ENCODE measurements at places on chromosomes 12 and 14.

DNA sequence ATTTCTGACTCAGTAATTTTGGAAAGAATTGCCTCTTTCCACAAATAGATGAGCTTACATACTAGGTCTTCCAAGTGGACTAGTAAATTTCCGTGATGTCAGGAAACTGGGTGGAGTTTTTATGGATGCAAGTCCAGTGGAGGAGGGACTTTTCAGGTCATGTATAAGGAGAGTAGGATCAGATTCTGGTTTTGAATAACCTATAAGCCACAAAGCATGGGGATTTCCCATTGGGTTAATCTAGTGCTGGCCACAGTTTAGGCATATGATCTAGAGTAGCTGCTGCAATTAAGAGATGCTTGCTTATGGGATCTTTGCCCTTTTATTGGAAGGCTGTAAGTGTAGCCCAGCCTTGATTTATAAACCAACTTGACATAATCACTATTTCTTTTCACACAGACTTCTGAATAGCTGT lies 33.8 kb downstream of the STK38L start:
- DNase-seq, result no peak

DNA sequence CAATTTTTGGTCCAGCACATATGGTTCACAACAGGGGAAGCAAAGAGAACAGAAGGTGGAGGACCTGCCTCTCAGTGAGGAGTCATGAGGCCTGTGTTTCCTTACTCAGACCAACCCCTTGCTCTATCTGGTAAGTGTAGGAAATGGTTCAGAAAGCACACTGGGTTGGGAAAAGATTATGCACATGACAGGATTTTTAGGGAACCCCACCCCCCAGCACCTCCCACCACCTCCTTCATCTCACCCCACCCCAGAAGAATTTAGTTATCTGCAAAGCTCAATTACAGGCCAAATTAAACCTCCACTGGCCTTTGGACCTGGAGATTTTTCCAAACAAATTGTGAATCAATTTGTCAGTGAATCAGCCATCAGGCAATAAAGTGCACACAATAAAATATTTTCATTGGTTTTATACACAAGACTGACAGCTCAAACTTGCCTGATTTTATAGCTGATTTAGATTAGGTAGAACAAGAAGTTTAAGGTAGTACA lies 132.8 kb downstream of the DACT1 start:
- DNase-seq, result no peak

DNA sequence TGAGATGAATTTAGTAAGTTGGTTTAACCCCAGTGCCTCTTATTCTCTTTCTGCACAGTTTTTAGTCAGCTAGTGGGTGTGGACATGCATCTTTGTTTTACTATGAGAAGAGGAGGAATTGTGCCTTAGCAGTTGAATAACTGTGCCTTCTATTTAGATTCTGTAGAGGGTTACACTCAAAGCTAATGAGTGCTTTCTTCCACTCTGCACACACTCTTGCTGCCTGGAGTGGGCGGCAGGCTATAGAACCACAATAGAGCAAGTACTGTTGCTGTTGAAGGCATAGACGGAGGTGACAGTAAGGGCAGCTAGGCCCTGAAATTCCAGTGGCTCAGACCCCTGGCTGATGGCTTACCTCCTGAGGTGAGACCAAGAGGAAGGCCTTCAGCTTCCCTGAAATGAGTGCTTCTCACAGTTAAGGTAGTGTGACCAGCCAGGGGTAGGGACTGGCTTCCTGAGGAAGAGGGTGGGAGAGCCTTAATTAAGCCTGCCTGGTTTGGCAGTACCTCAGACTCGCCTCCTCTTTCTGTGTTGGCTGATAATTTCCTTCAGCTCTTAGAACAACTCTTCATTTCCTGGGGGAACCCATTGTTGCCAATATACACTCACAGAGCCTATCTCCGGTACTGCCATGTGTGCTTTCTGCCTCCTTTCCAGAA lies 24.7 kb downstream of the SUSD6 start:
- DNase-seq, result no peak

DNA sequence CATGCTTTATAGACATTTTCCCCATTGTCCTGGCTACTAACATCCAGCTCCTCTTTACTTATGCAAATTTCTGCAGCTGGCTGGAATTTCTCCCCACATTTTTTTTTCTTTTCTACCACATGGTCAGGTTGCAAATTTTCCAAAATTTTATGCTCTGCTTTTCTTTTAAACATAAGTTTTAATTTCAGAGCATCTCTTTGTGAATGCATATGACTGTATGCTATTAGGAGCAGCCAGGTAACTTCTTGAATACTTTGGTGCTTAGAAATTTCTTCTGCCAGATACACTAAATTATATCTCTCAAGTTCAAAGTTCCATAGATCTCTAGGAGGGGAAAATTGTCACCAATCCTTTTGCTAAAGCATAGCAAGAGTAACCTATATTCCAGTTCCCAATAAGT lies 365.9 kb downstream of the LRFN5 start:
- DNase-seq, result no peak

DNA sequence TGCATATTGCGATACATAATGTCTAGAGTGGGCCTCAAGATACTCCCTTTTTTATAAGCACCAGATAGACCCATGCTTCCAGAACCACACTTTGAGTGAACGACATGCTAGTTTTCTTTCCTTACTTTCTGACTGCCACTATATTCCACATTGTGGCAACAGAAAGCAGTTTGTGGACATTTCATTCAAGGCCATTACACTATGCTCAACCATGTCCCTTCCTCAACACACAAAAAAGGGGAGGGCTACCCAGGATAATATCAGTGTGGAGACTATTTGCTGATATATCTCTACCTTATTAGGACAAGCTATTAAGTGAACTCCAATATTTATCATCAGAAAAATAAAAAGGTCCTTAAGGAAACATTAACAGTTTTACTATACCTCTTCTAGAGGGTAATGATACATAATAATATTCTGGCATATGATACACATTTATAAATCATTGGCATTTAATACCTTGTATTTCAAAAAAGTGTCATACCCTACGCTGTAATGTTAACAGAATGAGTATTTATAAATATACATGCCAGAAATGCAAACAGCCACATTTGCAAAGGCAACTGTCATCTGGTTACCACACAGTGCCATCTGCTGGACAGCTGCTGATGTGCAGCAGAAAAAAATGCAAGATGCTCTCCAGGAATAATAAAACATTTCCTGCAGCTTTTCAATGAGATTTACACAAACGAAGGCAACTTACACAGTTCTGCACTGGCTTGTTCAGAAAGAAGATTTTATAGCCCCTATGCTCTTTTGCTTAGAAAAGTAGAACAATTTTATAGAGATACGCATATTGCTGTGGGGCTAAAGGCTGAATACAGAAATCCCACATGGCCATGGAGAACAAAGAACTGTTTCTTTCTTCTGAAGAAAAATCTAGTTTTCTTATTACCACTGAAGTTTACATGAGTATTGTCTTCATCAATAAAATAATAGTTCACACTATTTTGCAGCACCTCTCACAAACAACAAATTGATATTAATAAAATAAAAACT lies 182.2 kb upstream of the GRIP1 start:
- DNase-seq, result peak; percentile 46

GRCh38 chr14:34184126-34184525 lies 233.3 kb upstream of the EGLN3 start:
- DNase-seq, result no peak

GRCh38 chr12:117231750-117232149 lies 41.5 kb upstream of the FBXO21 start:
- no peak for DNase-seq

DNA sequence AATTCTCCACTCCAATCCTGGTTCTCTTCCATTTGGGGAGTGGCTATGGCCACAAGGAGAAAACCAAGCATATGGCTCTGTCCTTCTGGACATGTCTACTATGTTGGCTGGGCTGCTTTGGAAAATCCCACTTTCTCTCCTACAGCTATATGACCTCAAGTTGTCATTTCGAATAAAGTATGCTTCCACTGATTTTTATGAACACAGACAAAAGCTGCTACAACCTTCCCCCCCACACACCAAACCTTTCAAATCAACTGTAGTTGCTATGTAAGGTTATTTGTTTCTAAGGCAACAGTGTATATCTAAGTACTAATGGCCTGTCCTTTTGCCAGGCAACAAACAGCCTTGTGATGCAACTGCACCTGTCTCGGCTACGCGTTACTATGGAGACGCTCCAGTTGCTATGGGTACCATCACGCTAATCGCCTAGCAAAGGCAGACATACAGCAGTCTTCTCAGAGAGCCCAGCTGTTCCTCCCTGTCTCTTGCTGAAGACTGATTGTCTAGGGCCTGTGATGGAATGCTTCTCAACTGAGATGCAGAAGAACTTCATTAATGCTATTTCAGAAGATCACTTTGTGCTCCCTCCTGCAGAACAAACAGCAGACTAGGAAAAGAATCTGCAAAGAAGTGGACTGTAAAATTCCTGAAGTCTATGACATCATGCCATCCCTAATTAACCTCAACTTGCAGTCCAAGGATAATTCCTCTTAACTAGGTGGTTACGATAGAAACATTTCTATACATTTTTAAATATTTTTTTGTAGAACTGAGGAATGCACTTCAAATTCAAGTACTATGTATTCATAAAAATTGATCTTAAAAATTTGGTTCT lies 67.6 kb downstream of the FOXN3 start:
- no peak for DNase-seq

DNA sequence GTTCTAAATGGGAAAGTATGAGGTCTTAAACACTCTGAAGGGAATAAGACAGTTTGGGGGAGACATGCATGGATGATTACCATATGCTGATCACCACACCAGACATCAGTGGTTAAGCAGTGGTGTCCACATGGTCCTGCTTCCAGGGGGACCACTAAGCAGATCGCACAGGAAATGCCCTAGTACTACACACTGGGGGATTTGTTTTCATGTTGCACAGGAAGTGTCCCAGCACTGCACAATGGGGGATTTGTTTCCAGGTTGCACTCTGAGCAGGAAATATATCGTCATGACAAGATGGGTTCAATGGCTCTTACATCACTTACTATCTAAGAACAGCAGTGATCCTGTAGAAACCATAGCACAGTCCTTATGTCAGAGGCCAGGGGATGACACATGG lies 245.5 kb downstream of the BCL11B start:
- no peak for DNase-seq

- DNase-seq, result no peak
Observed at GRCh38 chr12:57459750-57460467, at the start of gene GLI1. Gene GLI1, plus strand, starts transcription at chr12:57459785. Its CDS starts 3,907 bp downstream, at chr12:57463692.

DNA sequence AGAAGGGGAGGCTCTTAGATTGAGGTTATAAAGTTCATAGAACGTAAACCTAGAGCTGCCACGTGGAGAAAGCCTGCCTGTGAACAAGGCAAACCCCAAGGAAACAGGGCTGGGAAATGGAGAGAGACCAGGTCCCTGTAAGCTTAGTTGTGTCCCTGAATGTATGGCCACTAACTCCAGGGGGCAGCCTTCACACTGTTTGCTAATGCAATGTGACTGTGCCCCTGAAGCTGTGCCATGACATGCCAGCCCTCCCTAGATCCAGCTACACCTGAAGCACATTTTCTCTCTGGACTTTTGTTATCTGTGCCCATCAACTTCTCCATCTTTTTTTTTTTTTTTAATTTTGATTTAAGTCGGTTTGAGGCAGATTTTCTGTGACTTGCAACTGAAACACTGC lies 60.6 kb upstream of the TMCC3 start:
- DNase-seq, result no peak

- DNase-seq, result no peak
Observed at GRCh38 chr14:74627076-74627475, 15.0 kb upstream of the LTBP2 start.

DNA sequence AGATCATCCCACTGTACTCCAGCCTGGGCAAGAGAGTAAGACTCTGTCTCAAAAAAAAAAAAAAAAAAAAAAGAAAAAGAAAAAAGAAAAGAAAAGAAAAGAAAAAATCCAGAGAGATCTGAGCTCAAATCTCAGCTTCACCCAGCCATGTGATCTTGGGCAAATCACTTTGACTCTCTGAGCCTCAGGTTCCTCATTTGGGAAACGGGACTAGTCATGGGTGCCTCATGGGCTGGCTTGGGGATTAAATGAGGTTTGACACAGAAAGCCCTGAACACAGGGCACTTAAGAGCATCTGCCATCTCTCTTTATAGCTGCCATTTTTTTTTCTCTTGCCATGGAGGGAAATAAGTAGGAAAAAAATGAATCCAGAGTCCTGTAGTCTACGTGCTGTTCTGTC lies 86.2 kb upstream of the MYL2 start:
- DNase-seq, result no peak

GRCh38 chr12:12528361-12529270 lies 34.0 kb downstream of the DUSP16 start:
- DNase-seq, result no peak

DNA sequence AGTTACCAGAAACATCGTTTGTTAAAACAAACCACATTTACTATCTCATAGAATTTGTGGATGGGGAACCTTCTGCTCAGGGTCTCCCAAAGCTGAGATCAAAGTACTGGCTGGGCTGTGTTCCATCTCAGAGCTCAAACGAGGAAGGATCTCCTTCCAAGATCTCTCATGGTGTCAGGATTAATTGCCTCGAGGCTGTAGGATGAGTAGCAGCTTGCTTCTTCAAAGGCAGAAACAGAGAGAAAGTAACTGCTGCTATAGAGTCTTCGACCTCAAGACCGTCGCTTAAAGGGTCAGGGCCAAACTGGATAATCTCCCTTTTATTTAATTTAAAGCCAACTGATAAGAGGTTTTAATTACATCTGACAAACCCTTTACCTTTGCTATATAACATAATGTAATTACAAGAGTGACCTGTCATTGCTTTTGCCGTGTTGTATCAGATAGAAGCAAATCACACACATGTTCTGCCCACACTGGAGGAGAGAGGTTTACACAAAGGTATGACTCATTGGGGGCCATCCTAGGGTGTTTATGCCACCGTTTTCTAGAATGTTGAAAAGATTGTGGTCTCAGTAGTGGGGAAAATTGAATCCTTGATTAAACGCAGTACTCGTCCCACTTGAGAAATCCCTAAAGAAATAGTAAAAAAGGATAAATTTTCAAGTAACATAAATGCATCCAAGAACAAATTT lies 868.8 kb upstream of the TMEM132C start:
- DNase-seq, result no peak

DNA sequence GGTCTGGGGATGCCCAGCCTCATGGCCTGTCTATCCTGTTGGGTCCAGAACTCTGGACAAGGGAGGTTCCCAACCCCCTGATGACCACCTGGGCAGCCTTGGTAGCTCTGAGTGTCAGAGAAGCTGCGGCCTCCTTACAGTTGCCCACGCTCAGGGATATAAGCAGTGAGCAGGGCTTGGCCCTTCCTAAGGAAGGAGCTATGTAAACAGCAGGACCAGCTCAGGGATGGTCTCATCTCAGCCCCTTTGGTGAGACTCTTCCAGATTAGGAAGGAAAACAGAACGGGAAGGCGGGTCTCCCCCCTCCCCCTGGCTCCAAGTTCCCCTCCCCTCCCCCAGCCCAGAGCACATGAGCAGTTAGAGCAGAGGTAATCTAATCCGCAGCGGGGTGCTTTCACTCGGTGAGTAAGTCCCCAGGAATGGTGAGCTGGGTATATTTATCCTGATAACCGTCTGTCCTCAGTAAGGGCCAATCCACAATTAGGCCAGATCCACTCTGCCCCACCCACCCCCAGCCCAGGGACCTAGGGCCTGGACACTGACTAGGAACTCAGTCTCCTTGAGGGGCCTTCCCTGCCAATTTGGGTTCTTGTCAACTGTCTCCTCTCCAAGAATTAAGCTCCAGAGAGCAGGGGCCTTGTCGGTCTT lies 29.5 kb upstream of the RPLP0 start:
- no peak for DNase-seq
